Breast epithelium (tissue), 4 donors: ENCODE measurements at places on chromosomes 11 and 22. TPM values are rescaled to one million over a fixed set of nuclear protein-coding genes. Genes with fewer than 3 reads are reported as not detected.

DNA sequence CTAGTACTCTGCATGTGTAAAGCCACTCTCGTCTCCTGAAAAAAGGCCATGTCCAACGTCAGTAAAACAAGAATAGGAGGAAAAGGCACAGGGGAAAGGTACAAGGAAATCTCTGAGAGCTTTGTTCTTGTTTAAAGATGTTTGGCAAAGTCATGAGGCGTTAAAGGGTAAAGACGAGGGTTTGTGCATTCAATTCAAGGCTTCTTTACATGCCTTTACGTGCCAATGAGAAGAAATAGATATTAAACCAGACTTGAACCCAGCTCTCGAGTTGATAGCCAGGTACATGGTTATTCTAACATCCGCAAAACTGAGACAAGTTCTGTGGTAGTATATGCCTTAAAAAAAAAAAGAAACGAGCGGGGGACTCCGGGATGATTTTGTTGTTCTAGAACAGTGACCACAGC lies 704 bp upstream of the CFL1 start:
- DNase-seq, result no peak

DNA sequence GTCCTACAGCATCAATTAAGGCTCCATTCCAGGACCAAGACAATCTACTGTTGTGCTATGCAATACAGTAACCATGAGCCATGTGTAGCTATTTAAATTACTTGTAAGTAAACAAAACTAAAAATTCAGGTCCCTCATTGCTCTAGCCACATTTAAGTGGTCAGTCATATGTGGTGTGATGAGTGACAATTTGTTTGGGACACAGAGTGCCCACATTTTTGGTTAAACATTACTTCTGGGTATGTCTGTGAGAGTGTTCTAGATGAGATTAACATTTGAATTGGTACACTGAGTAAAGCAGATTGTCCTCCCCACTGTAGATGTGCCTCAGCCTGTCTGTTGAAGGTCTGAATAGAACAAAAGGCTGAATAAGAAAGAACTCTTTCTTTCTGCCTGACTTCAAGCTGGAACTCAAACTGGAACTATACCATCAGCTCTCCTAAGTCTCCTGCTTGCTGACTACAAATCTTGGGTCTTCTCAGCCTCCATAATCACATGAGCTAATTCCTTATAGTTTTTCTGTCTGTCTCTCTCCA lies 15.8 kb downstream of the KBTBD3 start:
- no peak for DNase-seq

DNA sequence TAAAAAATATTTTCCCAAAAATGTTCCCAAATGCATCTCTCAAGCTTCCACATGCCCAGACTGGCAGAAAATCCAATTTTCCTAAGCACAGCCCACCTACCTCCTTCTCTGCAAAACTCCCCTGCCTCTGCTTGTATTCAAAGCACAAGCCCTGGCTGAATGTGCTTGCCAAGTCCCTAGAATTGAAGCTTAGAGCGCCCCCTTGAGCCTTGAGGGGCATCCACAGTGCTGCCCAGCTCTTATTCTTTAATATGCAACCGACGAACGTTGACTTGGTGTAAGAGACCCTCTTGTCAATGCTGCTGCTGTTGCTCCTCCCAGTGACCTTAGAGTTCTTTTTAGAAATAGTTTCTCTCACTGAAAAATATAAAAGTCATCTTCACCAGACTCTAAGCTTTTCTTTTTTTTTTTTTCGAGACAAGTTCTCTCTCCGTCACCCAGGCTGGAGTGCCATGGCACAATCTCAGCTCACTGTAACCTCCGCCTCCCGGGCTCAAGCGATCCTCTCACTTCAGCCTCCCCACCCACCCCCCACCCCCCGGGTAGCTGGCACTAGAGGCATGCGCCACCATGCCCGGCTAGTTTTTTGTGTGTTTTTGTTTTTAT lies 63.5 kb upstream of the CAPRIN1 start:
- DNase-seq, result peak; percentile 35

DNA sequence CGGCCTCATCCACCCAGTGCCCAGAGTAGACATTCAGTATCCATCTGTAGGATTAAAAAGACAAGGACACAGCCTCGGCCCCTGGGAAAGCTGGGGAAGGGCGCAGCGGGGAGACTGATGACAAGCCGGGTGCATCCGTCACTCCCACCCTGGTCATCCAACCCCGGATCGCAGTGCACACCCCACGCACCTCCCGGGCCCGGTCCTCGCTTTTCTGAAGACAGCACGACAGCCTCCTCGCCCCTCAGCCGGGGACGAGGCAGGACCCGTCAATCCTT lies 1.1 kb downstream of the FCHSD2 start:
- no peak for DNase-seq

- DNase-seq, result no peak
Observed at GRCh38 chr22:41193829-41194228, 11.3 kb upstream of the L3MBTL2 start.

- no peak for DNase-seq
Observed at GRCh38 chr11:41461057-41461681, 1.7 kb upstream of the LRRC4C start.

- DNase-seq, result no peak
Observed at GRCh38 chr11:63906585-63906984, 10.4 kb downstream of the RCOR2 start.

DNA sequence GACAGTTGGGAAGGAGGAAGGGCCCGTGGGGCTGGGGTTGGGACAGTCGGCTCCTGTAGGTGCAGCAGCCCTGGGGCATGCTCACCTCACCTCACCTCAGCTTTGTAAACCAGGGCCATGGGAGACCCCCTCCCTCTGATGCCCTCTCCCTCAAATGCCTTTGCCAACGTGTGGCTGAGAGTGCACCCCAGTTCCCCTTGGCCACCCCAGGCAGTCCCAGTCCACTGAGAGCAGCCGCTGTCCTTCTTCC lies 4.2 kb upstream of the NEAT1 start:
- peak; percentile 68 for DNase-seq

GRCh38 chr11:3159296-3160190 lies 5.6 kb downstream of the OSBPL5 start:
- peak; percentile 77 for DNase-seq

- no peak for DNase-seq
Observed at GRCh38 chr22:48425091-48425506, 1402.6 kb downstream of the BRD1 start.

- peak; percentile 95 for DNase-seq
Observed at GRCh38 chr11:69251639-69252489, 42.1 kb upstream of the MYEOV start.

- no peak for DNase-seq
Observed at GRCh38 chr11:61545341-61545740, 35.5 kb downstream of the SYT7 start.

GRCh38 chr22:39955675-39956074 lies 4.5 kb upstream of the TMA7B start:
- no peak for DNase-seq

DNA sequence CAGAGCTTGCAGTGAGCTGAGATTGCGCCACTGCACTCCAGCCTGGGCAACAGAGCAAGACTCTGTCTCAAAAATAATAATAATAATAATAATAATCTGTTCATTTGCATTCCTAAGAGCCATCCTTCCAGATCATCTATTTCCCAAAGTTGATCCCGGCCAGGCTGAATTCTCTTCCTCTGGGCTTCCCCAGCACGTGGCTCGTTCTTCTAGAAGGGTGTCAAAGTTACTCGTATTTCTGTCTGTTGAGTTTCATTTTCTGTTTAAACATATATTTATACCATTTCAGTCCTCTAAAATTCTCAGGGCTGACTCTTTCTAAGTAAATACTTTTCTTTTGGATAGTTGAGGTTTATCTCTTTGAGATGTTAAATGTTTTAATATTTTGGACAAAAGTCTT lies 4.8 kb upstream of the JHY start:
- no peak for DNase-seq

- DNase-seq, result no peak
Observed at GRCh38 chr22:39925909-39926679, 25.2 kb downstream of the GRAP2 start.

DNA sequence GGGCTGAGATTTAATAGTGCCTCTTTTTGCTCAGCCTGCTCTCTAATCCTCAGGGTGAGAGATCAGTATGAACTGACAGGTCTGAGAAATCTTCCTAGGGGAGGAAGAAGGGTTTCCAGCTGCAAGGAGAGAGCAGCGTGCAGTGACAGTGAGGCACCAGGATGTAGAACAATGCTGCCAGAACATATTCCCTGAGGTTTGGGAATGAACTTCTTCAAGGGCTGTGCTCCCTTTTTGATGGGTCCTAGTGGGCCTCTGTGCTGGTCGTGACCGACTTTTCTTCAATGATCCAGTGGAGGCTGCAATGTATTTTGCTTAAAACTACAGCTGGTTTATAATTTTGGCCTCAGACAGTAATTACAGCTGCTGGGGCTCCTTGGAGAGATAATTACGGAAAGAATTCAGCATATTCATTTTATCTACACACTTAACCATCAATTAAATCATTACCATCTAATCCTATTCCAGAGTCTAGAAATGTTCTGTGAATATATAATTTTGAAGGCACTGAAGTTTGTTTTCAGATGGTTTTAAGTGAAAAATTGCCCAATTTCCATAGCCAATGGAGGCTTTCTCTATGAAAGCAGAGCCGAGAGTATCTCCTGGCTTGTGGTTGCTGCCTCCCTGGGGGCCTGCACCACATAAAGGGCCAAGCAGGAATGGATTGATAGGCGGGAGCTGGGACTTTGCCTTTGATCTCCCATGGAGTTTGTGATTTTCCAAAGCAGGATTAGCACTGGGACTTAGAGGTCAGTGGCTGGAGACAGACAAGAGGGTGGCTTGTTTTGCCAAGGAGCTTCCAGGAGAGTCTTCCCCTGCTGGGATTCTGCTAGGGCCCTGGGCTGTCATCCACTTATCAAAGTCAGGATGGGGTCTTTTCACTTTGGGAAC lies 41.0 kb upstream of the OLFML1 start:
- DNase-seq, result no peak

GRCh38 chr11:12674571-12674935 lies 332 bp downstream of the TEAD1 start:
- DNase-seq, result peak; percentile 62

GRCh38 chr11:16078936-16079335 lies 277.4 kb downstream of the SOX6 start:
- no peak for DNase-seq

DNA sequence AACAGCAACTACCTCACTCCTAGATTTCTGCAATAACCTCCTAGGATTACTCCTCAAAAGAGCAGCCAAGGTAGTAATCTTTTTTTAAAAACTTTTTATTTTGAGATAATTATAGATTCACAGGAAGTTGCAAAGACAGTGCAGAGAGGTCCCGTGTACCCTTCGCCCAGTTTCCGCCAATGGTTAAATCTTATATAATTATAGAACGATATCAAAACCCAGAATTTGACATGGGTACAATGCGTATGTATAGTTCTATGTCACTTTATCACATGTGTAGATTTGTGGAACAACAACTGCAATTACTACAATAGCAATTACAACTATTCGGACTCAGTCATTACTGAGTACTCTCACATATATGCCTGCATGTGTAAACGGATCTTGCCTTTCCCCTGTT lies 94.8 kb upstream of the APOA1 start:
- DNase-seq, result no peak

GRCh38 chr11:44773351-44773965 lies 46.7 kb downstream of the TSPAN18 start:
- no peak for DNase-seq

GRCh38 chr22:47858773-47859306 lies 1096.4 kb downstream of the TBC1D22A start:
- DNase-seq, result no peak

- DNase-seq, result no peak
Observed at GRCh38 chr11:42819126-42819525, 492.7 kb upstream of the API5 start.

- DNase-seq, result peak; percentile 42
Observed at GRCh38 chr22:29346659-29347058, 31.2 kb upstream of the RASL10A start.

GRCh38 chr11:31419669-31420068 lies 50.0 kb downstream of the DNAJC24 start:
- no peak for DNase-seq

GRCh38 chr11:35171226-35171625 lies 32.3 kb downstream of the CD44 start:
- no peak for DNase-seq

DNA sequence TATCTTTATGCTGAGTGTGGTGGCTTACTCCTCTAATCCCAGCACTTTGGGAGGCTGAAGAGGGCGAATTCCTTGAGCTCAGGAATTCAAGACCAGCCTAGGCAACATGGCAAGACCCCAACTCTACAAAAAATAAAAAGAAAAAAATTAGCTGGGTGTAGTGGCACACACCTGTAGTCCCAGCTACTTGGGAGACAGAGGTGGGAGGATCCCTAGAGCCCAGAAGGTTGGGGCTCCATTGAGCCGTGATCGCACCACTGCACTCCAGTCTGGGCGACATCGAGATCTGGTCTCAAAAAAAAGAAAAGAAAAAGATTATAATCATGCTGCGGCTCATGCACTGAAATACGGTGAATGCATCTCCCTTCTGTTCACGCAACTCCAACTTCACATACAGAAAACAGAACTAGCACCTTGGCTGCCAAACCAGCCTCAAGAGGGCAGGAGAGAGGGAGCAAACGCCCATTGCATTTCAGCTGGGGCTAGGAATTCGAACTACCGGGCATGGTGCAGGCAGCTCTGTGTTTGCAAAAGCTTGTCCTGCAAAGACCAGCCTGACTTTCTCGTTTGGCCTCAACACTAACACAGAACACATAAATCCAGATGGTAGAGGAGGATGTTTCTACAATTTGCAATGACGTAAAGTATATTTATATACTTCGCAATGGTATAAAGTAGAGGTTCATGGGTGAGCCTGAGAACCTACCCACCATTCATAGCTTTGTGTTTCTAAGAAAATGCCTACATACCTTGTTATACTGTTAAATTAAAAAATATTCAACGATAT lies 6.3 kb upstream of the SYNGR1 start:
- DNase-seq, result peak; percentile 73

GRCh38 chr11:6237761-6238302 lies 1.1 kb upstream of the CNGA4 start:
- no peak for DNase-seq

GRCh38 chr22:35463231-35463933 lies 63.4 kb downstream of the MCM5 start:
- no peak for DNase-seq

The ART1 gene
- total RNA-seq, result not detected

The UPK2 gene
- total RNA-seq, result not detected

The CEP126 gene
- total RNA-seq, result 14.7 TPM

The CREBZF gene
- 107 TPM for total RNA-seq

The RAG1 gene
- total RNA-seq, result 1.3 TPM

The SYT13 gene
- 0.29 TPM for total RNA-seq

The MS4A3 gene
- total RNA-seq, result not detected

The MPPED2 gene
- total RNA-seq, result 9.8 TPM

The SAA2 gene
- total RNA-seq, result 567 TPM

The OR10G8 gene
- total RNA-seq, result not detected

The APOA5 gene
- not detected for total RNA-seq
